Fibroblast of villous mesenchyme (primary cell): ENCODE measurements at places on chromosomes 12 and 14.

DNA sequence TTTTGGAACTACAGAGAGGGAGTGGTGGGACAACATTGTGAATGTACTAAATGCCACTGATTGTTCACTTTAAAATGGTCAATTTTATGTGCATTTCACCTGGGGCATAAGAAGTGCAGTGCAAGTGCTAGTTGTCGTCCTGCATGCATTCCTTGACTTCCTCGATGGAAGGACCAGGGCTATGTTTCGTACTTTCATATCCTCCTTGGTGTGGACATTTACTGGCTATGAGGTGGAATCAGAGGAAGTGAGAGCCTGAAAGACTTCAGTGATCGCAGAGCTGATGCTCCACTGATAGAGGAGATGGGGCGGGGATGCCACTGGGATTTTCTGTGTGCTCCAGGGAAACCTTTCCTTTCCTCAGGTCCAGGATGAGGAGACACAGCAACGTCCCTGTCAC lies 54.1 kb upstream of the DDX11 start:
- DNase-seq, result no peak

- DNase-seq, result no peak
Measured at GRCh38 chr12:69102856-69103255, 136.5 kb upstream of the CPSF6 start.

DNA sequence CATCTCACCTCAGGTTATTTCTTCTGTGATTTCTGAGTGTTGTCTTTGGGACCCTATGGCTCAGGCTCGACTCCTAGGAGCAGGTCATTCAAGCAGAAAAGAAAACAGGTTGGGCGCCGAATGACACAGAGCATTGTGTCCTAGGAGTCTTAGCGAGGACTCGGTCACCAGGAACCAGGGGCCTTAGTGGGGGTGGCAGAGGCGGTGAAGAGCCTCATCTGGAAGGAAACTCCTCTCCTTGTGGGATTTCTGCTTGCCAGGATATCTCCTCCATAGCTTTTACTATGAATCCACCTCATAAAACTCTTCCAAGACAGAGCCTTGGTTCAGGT lies 630 bp downstream of the PLEKHH1 start:
- DNase-seq, result no peak

DNA sequence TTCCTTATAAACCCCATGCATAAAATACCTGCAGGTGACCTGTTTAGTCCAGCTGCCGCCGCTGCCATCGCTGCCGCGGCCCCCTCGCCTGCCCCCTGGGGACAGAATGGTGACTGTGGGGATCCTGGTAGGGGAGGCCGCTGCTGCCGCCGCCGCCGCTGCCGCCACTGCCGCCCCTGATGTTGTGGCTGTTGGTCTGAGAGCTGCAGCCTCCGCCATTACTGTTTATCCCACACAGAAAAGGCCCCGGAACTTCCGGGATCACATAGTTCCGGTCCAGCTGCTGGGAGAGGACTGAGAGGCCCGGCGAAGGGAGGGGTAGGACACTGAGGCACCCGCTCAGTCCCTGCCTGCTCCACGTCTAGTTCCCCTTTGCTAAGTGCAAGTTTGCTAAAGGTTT lies 244.9 kb downstream of the C12orf50 start:
- DNase-seq, result no peak

- DNase-seq, result no peak
Measured at GRCh38 chr14:76375484-76375883, 453 bp upstream of the ESRRB start.

- DNase-seq, result peak; percentile 49
Measured at GRCh38 chr14:61090432-61091216, 109.6 kb downstream of the SLC38A6 start.

DNA sequence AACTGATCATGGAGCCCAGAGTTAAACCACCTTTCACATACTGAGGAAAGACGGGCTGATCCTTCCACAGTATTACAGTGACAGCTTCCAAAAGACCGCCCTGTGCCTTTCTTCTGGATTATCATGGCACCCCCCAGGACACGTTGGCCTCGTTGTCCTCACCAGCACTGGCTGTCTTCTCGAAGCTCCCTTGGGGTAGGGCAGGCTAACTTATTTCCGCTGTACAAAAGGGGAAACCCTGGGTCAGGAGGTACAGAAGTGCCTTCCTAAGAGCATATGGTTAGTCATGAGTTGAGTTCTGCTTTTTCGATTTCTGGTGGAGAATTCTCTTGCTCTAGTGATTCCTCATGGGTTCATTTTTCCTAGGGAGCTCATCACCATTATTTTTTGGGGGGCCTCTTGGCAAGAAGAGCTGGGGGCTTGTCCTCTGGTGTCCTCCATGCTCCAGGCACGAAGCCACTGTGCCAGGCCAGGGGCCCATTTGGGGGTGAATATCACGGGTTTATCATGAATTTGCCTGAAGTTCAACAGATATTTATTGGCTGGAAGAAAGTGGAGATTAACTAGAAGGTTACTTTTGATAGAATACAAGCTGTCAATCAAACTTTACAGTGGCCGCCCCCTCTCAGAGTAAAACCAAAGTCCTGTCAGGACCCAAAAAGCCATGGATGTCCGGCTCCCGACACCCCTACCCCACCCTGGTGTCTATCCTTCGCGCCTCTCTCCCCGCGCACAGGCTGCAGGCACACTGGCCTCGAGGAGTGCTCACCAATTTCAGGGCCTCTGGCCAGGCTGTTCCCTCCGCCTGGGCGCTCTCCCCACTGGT lies 8.8 kb upstream of the TRAF3 start:
- no peak for DNase-seq

GRCh38 chr12:112875608-112876007 lies 31.2 kb upstream of the OAS1 start:
- DNase-seq, result no peak

DNA sequence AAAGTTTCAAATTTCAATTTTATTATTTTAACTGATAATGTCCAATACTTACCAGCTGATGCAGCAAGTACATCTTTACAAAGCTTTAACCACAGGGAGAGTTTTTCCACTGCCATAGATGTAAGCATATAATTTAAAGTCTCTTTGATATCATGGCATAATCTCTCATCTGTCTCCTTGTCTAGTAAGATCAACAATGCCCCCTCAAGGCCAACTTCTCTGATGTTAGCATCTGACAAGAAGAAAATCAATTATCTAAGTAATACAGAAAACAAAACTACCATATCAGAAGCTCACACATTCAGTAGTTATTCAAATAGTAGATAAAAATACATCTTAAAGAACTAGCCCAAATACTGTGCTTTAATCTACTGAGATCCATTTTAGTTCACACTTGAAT lies 94.2 kb downstream of the HEATR5A start:
- DNase-seq, result peak; percentile 13

DNA sequence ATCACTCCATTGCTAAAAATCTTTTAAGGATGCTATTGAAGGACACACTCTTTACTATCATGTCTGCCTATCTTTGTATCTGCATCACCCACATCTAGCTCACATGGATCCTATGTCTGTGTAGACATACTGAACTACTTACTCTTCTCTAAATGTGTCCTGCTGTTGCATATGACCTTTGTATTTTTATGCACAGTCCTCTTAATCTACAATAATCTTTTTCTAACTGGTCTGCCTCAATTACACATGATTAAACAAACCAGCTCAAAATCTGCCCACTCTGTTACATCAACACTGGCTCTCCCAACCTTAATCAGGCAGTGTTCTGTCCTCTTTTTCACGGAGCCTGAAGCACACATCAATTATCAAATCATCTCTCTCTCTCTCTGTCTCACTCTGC lies 316.3 kb upstream of the MGAT4C start:
- DNase-seq, result no peak

- no peak for DNase-seq
Measured at GRCh38 chr12:21695986-21696385, 38.3 kb upstream of the LDHB start.

DNA sequence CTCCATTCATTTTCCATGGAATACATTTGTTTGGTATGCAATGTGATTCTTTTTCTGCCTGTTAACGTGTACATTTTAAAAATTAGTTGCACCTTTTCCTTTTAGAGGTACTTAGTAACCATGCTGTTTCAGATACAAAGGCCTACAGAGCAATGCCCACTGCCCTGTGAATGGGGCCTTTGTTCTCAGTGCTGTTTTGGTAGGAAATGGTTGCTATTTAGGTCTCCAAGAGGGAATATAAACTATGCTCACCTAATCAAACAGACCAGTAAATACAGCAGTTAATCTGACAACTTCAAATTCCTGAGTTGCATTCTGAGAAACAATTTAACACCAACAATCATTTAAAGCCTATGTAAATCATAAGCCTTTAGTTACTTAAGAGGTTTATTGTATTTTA lies 188.7 kb downstream of the BCAT1 start:
- no peak for DNase-seq

DNA sequence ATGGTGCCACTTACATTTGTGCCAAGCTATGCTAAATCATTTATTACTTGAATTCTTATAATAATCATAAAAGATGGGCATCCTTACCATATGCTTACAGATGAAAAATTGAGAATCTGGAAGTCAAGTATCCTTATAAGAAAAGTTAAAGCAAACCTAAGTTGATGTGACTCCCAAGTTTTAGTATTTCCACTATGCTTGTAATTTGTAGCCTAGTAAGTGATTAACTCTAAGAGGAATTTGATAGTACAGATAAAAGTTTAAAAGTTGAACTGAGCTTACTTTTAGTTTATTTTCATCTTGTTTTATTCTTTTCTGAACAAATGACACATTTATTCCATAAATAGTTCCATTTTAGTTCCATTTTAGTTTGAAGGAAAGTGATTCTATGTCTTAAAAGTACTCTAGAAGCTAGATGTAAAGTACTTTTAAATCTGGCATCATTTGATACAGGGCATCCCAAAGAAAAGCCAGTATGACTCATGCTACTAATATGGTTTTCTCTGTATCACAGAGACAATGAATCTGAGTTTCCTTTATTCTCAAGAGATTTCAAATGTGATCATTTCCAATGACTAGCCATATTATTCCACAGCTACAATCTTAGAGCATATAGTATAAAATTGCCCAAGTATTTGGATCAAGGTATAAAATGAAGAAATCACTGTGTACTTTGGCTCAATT lies 596.0 kb downstream of the SLC16A7 start:
- DNase-seq, result no peak

DNA sequence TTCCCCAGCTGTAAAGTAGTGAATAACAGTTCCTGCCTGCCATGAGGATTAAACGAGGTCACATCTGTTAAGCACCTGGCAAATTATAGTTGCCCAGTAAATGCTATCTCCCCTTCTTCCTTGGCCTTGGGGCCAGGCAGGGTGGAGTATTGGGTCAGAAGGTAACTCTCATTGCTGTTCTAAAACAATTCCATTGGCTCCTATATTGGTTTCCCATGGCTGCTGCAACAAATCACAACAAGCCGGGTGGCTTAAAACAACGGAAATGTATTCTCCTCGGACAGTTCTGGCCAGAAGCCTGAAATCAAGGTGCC lies 31.9 kb downstream of the MMAB start:
- DNase-seq, result peak; percentile 47
